ENCODE measurements at places on chromosomes 1 and 21. TPM values are rescaled to one million over a fixed set of nuclear protein-coding genes. Genes with fewer than 3 reads are reported as not detected.

Gene AGT
- polyA plus RNA-seq, result 187 TPM

Gene COL24A1
- 0.03 TPM for polyA plus RNA-seq

Gene TMEM61
- polyA plus RNA-seq, result 0.11 TPM

Gene EFNA1
- 12.4 TPM for polyA plus RNA-seq

Gene ABCG1
- polyA plus RNA-seq, result 3.5 TPM

Gene BRDT
- not detected for polyA plus RNA-seq

Gene APOBEC4
- not detected for polyA plus RNA-seq

Gene CYB5RL
- polyA plus RNA-seq, result 3.4 TPM

Gene SPATA21
- polyA plus RNA-seq, result 0.52 TPM

Gene RSPO1
- not detected for polyA plus RNA-seq

Gene ACOT7
- polyA plus RNA-seq, result 2.3 TPM

DNA sequence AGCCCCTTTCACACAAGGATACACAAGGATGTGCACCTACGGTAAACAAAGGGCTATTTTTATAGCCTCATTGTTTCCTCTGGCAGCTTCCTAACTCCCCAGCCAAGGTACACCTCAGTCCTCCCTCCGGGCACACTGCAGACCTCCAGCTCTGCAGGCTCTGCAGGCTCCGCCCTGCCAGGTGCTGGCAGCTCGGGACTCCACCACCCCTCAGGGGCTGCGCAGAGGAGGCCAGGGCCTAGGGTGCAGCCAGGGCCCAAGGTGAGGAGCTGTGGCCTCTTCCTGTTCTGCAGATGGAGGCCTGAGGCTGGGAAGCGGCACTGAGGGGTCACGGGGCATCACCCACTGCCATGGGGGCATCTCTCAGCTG, 19.8 kb upstream of the CLSTN1 start:
- no peaks in the 10 kb centered on the region for H3K27me3 ChIP-seq
- no peaks in the 10 kb centered on the region for H3K4me1 ChIP-seq
- no peaks in the 10 kb centered on the region for H3K36me3 ChIP-seq
- no peak for DNase-seq
- no peak overlapping the region for H3K27ac ChIP-seq

- H3K27me3 ChIP-seq, result no peaks in the 10 kb centered on the region
- H3K36me3 ChIP-seq, result no peaks in the 10 kb centered on the region
- no peaks in the 10 kb centered on the region for H3K4me1 ChIP-seq
Observed at GRCh38 chr1:31745096-31745945, 18.8 kb downstream of the ADGRB2 start.

DNA sequence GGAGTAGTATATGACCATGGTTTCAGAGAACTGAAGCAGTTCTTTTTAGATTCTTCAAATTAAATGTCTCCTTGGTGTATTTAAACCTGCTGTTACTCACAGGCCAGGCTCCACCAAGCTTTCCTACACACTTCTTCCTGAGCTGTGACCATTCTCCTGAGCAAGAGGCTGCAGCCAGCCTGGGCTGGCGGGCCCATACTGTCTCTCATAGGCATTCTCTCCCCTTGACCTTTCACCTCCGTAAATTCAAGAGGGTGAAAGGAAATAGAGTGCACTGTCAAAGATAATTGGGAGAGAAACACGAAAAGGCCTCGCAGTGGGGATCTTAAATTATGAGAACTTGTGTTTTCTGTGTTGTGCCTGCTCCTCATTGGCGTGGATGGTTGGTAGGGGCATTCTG, 2.3 kb downstream of the ARF1 start:
- peaks cover 5% of the 10 kb centered on the region for H3K36me3 ChIP-seq
- H3K27ac ChIP-seq, result peak overlapping the region; percentile 100
- no peaks in the 10 kb centered on the region for H3K27me3 ChIP-seq
- H3K4me3 ChIP-seq, result peak overlapping the region; percentile 99
- DNase-seq, result peak; percentile 15

GRCh38 chr1:153399401-153400055, 8.7 kb upstream of the S100A8 start:
- H3K4me3 ChIP-seq, result no peak overlapping the region
- H3K27me3 ChIP-seq, result no peaks in the 10 kb centered on the region
- no peaks in the 10 kb centered on the region for H3K4me1 ChIP-seq
- DNase-seq, result no peak

- H3K27me3 ChIP-seq, result peaks cover 4% of the 10 kb centered on the region
- H3K4me1 ChIP-seq, result no peaks in the 10 kb centered on the region
- no peak overlapping the region for H3K27ac ChIP-seq
Observed at GRCh38 chr1:204634260-204634910, 51.2 kb downstream of the LRRN2 start.

- H3K27ac ChIP-seq, result no peak overlapping the region
- H3K4me3 ChIP-seq, result no peak overlapping the region
- H3K36me3 ChIP-seq, result no peaks in the 10 kb centered on the region
- no peaks in the 10 kb centered on the region for H3K27me3 ChIP-seq
- no peaks in the 10 kb centered on the region for H3K4me1 ChIP-seq
Observed at GRCh38 chr21:10272216-10272615, 249.2 kb upstream of the TPTE start.

DNA sequence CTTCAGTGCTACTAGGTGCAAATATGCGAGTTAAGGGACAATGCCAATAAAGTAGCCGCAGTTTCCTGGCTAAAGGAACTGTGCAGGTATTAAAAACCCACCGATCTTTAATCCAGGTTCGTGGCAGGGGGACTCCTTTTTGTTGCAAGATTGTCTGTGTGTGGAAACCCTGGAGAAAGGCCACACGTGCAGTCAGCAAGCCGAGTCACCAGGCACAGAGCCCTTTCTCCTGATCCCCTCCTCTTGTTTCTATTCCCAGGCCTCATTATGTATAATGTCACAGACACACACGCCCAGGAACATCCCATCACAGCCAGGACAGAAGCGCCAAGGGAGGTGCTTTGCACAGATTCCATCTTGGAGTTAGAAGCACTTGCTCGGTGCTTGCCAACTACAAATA, 528.9 kb downstream of the KIF26B start:
- no peak for DNase-seq
- H3K36me3 ChIP-seq, result no peaks in the 10 kb centered on the region
- H3K27me3 ChIP-seq, result peaks cover 4% of the 10 kb centered on the region

DNA sequence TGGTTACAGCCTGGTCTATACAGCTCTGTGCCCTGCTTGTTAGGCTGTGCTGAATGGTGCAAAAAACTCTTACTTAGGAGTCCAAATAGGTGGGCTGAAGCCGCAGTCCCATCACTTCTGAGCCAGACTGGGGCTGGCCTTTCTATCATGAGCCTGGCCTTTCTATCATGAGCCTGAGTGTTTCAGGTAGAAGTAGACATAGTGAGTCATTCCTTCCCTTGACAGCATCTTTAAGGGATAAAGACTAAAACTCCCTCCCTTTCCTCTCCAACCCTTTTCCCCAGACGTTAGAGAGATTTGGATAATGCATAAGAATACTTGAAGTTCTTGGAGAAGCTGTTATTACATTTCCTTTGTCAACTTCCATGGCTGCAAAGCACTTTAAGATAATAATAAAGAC, 46.5 kb upstream of the PARP1 start:
- DNase-seq, result no peak
- H3K36me3 ChIP-seq, result no peaks in the 10 kb centered on the region
- no peak overlapping the region for H3K27ac ChIP-seq
- H3K4me1 ChIP-seq, result no peaks in the 10 kb centered on the region
- H3K27me3 ChIP-seq, result no peaks in the 10 kb centered on the region

DNA sequence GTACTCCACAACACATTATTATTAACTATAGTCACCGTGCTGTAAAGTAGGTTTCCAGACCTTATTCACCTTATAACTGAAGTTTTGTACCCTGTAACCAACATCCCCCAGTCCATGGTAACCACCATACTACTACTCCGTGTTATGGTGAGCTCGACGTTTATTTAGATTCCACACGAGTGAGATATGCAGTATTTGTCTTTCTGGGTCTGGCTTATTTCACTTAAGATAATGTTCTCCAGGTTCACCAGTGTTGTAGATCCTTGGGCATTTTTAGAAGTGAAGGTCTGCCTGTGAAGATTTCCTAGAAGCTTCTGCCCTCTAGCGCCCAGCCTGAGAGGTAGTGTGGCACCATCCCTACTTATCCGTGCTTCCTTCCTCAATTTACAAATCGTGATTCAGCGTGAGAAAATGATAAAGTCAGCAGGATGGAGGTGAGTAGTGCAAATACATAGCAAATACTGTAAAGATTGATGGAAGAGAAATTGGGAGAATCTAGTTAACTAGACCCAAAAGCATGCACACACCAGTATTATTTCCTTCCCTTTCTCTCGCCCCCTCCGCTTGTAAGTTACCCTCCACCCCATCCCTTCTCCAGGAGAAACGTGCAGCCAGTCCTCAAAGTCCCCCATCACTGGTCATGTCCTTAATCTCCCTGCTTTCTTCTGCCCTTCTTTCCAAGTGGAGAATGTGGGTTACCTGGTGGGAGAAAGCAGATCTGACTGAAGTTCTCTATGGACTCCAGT, 36.0 kb upstream of the DISC1 start:
- H3K4me1 ChIP-seq, result no peaks in the 10 kb centered on the region
- DNase-seq, result peak; percentile 36
- H3K27ac ChIP-seq, result no peak overlapping the region

- H3K27ac ChIP-seq, result no peak overlapping the region
- no peak for DNase-seq
- no peak overlapping the region for H3K4me3 ChIP-seq
- no peaks in the 10 kb centered on the region for H3K27me3 ChIP-seq
- H3K36me3 ChIP-seq, result no peaks in the 10 kb centered on the region
- no peaks in the 10 kb centered on the region for H3K4me1 ChIP-seq
Observed at GRCh38 chr1:210633636-210634035, 304.9 kb downstream of the HHAT start.

GRCh38 chr1:212955098-212955497, 4.8 kb downstream of the VASH2 start:
- DNase-seq, result no peak
- H3K27me3 ChIP-seq, result peaks cover 9% of the 10 kb centered on the region
- no peaks in the 10 kb centered on the region for H3K36me3 ChIP-seq
- peaks cover 14% of the 10 kb centered on the region for H3K4me1 ChIP-seq
- no peak overlapping the region for H3K4me3 ChIP-seq
- H3K27ac ChIP-seq, result no peak overlapping the region

- H3K27me3 ChIP-seq, result no peaks in the 10 kb centered on the region
- peak overlapping the region; percentile 39 for H3K27ac ChIP-seq
- H3K4me3 ChIP-seq, result peak overlapping the region; percentile 82
- H3K4me1 ChIP-seq, result peaks cover 8% of the 10 kb centered on the region
- H3K36me3 ChIP-seq, result no peaks in the 10 kb centered on the region
Observed at GRCh38 chr1:68230484-68230802, 1.9 kb downstream of the WLS start.

DNA sequence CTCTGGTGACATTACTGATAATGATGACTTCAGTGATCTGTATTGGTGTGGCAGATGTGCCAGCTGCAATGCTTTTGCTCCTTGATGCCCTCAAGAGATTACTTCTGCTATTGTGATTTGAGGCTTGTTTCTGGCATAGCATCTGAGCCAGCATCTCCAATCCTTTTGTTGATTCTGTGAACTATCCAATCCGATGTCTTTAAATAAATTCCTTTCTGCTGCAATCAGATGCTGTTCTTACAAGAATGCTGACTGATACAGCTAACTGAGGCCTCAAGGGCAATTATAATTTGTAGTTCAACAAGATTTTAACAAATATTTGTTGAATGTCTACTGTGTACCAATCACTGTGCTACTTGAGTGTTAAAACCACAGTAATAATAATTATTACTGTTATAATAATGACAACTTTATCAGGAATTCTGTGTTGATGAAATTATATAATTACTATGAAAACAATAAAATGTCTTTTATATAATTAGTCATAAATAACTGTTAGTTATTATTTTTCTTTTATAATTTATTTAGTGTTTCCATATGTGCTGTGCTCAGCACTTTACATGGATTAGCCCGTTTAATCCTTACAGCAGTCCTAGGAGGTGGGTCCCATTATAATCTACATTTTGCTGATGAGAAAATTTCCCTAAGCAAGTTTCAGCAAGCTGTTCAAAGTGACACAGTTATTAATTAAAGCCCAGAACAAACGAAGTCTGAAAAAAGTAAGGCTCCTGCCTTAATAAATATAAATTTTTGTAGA, 308.2 kb downstream of the BRINP3 start:
- DNase-seq, result no peak
- no peak overlapping the region for H3K4me3 ChIP-seq
- H3K27me3 ChIP-seq, result no peaks in the 10 kb centered on the region
- no peak overlapping the region for H3K27ac ChIP-seq
- H3K4me1 ChIP-seq, result no peaks in the 10 kb centered on the region

- H3K27me3 ChIP-seq, result no peaks in the 10 kb centered on the region
- DNase-seq, result no peak
Observed at GRCh38 chr1:112196731-112197130, 199.3 kb upstream of the CTTNBP2NL start.

- H3K4me3 ChIP-seq, result no peak overlapping the region
- no peak for DNase-seq
- H3K27me3 ChIP-seq, result no peaks in the 10 kb centered on the region
- H3K4me1 ChIP-seq, result no peaks in the 10 kb centered on the region
Observed at GRCh38 chr1:188027613-188028012, 1198.9 kb downstream of the PLA2G4A start.

GRCh38 chr1:41842993-41843755, 75.5 kb downstream of the HIVEP3 start:
- DNase-seq, result no peak
- no peaks in the 10 kb centered on the region for H3K4me1 ChIP-seq
- H3K27me3 ChIP-seq, result no peaks in the 10 kb centered on the region
- no peak overlapping the region for H3K4me3 ChIP-seq
- H3K27ac ChIP-seq, result no peak overlapping the region

DNA sequence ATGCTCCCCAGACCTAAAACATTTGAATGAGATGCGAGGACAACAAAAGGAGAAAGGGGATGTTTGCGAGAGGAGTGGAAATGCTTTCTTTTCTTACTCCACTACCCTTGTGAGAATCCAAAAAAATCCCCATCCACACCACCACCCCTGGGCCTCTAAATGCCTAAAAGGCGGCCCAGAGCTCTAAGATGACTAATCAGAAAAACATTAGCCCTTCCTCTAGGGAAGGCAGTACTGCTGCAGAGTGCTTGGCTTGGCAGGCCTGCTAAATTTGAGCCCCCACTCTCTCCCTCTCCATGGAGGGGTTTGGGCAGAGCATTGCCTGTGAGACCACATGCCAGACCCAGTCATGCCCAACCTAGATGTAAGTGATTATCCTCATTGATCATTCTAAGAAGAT, 347.9 kb downstream of the USH2A start:
- no peaks in the 10 kb centered on the region for H3K27me3 ChIP-seq
- H3K4me3 ChIP-seq, result no peak overlapping the region
- H3K36me3 ChIP-seq, result no peaks in the 10 kb centered on the region
- no peak overlapping the region for H3K27ac ChIP-seq
- DNase-seq, result no peak

DNA sequence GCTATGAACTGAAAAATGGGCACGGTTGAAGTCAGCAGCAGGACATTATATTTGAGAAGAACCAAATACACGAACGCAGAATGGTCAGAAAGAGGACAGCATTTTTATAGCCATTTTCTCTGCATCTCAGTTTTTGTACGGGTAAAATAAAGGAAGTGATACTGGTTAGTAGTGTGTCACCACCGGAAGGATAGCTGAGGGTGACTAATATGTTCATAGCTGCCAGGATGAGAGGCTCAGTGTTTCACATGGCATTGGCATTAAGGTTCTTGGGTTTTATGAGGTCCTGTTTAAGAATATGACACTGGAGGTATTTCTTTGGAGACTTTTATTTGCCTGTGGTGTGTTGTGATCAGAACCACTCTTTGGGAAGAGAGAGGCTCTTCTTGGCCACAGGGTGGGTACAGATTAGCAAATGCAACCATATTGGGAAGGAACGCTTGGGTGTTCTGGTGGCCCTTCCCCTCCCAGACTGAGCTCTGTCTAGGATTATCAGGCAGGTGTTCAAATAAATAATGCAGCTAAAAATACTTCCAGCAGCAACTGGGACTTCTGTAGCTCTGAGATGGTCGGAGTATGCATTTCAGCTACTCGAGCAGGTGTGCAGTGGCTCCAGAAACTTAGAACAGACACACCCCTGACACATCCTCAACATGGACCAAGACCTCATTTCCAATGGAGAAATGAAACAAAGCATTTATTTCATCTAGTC, 158.2 kb downstream of the PBX1 start:
- no peak for DNase-seq
- no peaks in the 10 kb centered on the region for H3K27me3 ChIP-seq
- peak overlapping the region; percentile 85 for H3K27ac ChIP-seq
- H3K4me1 ChIP-seq, result peaks cover 60% of the 10 kb centered on the region
